ENCODE measurements at places on chromosomes 5 and 9. TPM values are rescaled to one million over a fixed set of nuclear protein-coding genes. Genes with fewer than 3 reads are reported as not detected.

- DNase-seq: peak; percentile 38
Observed at GRCh38 chr5:173196133-173196952, 38.7 kb downstream of the NKX2-5 start.

- DNase-seq: no peak
Observed at GRCh38 chr9:73118898-73119554, 32.6 kb upstream of the ANXA1 start.

DNA sequence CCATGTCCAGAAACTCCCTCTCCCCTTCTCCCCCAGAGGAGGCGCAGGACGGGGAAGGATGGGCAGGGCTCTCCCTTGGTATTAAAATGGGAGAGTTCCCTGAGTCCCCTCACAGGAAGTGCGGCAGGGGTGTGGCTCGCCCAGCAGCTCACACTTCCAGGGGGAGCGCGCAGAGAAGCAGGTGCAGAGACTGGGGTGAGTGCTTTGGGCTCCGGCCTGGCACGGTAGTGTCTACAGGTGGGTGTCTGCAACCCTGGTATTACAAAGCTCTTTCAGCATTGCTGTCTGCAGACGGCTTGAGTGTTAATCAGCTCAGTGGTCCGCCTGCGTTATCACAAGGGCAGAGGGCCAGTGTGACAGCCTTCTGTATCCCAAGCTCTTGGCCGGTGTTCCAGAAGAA, 114.9 kb upstream of the FBXL7 start:
- no peak for DNase-seq

- DNase-seq: no peak
Observed at GRCh38 chr5:29796013-29796412, 1397.5 kb upstream of the CDH6 start.

GRCh38 chr9:126521976-126522590, 91.6 kb upstream of the LMX1B start:
- DNase-seq: no peak

- no peak for DNase-seq
Observed at GRCh38 chr9:94692601-94693000, 33.9 kb upstream of the AOPEP start.

DNA sequence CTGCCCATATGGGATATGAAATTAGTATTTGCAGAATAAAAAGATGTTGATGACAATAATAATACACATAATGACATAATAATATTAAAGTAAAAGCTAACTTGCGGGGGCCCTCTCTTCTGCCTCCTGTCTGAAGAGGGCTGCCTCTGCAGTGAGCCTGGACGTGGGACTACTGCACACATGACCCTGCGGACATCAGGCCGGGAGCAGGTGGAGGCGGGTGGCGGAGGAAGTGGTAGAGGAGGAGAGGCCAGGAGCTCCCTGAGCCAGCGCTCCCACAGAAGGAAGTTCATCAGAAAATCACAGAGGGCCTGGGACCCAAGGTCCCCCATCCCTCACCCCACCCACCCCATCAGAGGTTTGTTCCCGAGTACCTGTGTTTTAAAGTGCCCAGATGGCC, 60.5 kb downstream of the ROPN1L start:
- DNase-seq: no peak

DNA sequence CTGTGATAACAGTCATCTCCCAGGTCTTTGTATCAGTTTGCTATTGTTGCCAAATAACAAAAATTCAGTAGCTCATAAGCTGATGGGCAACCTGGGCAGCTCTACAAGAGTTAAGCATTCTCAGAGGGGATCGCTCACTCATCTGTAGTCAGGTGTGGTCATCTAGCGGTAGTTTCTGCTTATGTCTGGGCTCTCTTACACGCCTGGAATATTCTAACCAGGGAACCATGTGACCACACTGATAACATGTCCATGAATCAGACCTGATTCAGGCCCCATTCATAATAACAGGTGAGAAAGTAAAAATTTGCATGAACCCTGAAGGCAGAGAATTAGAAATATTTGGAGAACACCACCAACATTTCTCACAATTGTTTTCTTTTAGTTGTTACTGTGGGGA, 576.1 kb downstream of the SLCO4C1 start:
- no peak for DNase-seq

GRCh38 chr9:114852050-114852594, 46.3 kb upstream of the TNFSF15 start:
- DNase-seq: no peak

DNA sequence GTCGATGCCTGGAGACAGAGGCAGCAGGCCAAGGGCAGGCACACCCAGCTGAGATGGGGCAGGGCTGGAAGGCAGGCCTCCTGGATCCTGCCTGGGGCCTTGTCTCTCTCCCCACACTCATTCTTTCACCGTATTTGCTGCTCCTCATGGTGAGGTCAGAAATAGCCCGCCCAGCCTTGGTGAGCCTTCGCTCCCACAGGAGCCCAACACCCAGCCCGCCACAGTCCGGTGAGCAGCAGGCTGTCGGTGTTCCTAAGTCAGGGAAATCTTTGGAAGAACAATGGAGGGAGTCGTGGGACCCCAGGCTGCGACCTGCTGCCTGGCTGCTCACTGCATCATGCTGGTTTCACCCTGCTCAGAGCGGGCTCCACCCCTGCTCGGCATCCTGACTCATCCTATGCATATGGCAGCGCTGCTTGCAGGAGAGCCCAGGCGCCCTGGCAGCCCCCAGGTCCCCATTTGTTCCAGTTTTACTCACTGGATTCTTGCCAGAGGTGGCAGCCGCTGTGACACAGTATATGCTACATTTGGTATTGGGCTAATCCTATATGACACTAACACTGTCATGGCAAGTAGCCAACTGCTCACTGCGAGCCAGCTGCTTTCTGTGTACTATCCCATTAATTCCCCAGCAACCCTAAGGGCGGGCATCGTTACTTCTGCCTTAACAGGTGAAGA, 53.2 kb upstream of the NCS1 start:
- no peak for DNase-seq

GRCh38 chr5:169964246-169964645, 16.0 kb downstream of the INSYN2B start:
- DNase-seq: no peak

ENTREP1 gene
- 16.4 TPM for total RNA-seq

ARRDC3 gene
- 18.9 TPM for total RNA-seq

TAS2R1 gene
- total RNA-seq: not detected

PFN3 gene
- total RNA-seq: not detected

C5orf52 gene
- total RNA-seq: not detected

PDCD1LG2 gene
- 3.6 TPM for total RNA-seq

GABRA6 gene
- not detected for total RNA-seq

Measured in left cardiac atrium (tissue), 4 donors.